Activated CD8-positive, alpha-beta T cell treated with anti-CD3 and anti-CD28 coated beads, Interleukin-2, amount 10 ng/mL, durations not matched to agents 7 days and 5 days (primary cell): ENCODE measurements at places on chromosomes 2 and 18. TPM values are rescaled to one million over a fixed set of nuclear protein-coding genes. Genes with fewer than 3 reads are reported as not detected.

GRCh38 chr2:145356056-145356455 lies 836.1 kb upstream of the ZEB2 start:
- H3K27ac ChIP-seq, result no peak overlapping the region
- H3K27me3 ChIP-seq, result peaks cover 6% of the 10 kb centered on the region
- no peak for DNase-seq
- H3K36me3 ChIP-seq, result no peaks in the 10 kb centered on the region
- H3K4me1 ChIP-seq, result no peaks in the 10 kb centered on the region
- no peak overlapping the region for H3K4me3 ChIP-seq

Gene GAREM1
- total RNA-seq, result not detected

Gene HOXD9
- not detected for total RNA-seq

Gene ANKRD23
- total RNA-seq, result 12.6 TPM

Gene PDE11A
- total RNA-seq, result not detected

DNA sequence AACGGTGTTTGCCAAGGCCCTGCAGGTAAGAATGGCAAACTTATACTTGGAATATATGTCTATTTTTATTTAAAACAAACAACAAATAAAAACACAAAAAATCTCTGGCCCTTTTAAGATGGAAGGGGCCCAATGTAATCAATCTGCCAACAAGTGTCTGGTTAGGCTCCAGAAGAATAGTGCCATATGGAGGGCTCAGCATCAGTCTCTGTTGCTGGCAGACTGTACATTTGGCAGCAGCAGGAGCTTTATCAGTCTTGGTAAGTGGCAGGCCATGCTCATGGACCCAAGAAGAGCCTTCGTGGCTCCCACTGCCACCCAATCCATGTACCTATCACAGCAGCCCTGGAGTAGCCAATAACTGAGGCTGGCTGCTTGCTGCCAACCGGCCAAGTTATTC lies 101.1 kb downstream of the GALNT3 start:
- no peak overlapping the region for H3K4me3 ChIP-seq
- H3K36me3 ChIP-seq, result no peaks in the 10 kb centered on the region
- H3K27ac ChIP-seq, result no peak overlapping the region
- peaks cover 5% of the 10 kb centered on the region for H3K27me3 ChIP-seq

DNA sequence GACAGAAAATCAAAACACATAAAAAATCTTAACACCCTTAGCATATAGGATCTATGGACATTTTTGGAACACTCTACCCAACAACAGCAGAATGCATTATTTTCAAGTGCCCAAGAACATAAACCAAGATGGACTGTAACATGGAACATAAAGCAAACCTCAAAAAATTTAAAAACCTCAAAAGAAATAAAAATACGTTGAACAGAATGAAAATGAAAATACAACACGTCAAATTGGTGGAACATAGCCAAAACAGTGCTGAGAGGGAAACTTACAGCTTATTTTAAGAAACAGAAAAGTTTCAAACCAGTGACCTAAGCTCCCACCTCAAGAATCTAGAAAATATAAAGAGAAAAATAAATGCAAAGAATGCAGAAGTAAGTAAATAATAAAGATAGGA lies 58.3 kb upstream of the BCL2L11 start:
- DNase-seq, result no peak
- no peak overlapping the region for H3K4me3 ChIP-seq
- peaks cover 4% of the 10 kb centered on the region for H3K36me3 ChIP-seq
- peaks cover 15% of the 10 kb centered on the region for H3K27me3 ChIP-seq

GRCh38 chr2:180289627-180290026 lies 282.5 kb upstream of the CWC22 start:
- no peak overlapping the region for H3K4me3 ChIP-seq
- no peaks in the 10 kb centered on the region for H3K4me1 ChIP-seq
- no peak for DNase-seq
- H3K27ac ChIP-seq, result no peak overlapping the region
- no peaks in the 10 kb centered on the region for H3K27me3 ChIP-seq

GRCh38 chr2:150620855-150621254 lies 133.4 kb upstream of the RND3 start:
- H3K4me1 ChIP-seq, result no peaks in the 10 kb centered on the region
- DNase-seq, result no peak
- H3K36me3 ChIP-seq, result no peaks in the 10 kb centered on the region
- no peaks in the 10 kb centered on the region for H3K27me3 ChIP-seq

Gene NEURL3
- total RNA-seq, result not detected
